ENCODE measurements at places on chromosomes 5 and 9.

DNA sequence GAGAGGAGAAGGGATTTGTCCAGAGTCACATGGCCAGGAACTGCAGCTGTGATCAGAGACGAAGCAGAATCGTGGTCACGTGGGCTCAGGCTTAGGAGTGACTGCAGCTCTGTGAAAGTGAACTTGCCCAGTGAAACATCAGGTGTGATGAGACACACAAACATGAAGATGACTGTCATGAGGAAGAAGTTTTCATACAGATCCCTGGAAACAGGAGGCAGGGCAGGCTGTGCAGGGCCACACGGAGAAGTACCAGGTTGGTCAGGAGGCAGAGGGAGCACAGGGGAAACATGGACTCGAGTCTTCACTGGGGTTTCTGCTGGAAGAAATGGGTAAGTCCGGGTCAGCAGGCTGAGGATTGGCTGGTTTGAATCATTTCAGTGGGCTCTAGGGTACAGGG is 64.1 kb downstream of the BARX1 start:
- DNase-seq = no peak

DNA sequence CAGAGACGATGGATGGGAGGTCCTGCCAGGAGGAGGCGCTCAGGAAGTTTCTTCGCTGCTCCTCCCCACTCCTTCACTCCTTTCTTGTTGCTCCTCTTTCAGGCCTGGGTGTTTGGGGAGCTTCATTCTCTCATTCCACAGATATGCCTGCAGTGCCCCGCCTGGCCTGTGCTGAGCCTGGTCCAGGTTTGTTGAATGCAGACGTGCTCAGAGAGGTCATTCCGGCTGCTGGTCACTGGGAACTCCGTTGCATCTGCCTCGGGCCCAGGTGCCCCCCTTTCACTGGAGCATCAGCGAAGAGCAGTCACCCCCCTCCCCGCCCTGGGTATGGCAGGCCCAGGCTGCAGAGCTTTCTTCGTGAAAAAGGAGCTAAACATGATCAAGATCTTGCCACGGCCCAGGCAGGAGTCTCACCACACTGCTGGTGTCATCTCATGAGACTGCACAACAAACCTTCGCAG is 15.5 kb downstream of the SURF6 start:
- no peak for DNase-seq

- peak; percentile 55 for DNase-seq
Measured at GRCh38 chr9:32431940-32432555, 47.6 kb downstream of the ACO1 start.

- DNase-seq = no peak
Measured at GRCh38 chr5:121315786-121316185, 535.9 kb upstream of the FTMT start.
